ENCODE measurements at places on chromosomes 5 and 9.

- no peak for DNase-seq
Observed at GRCh38 chr5:35561396-35561795, 56.3 kb upstream of the SPEF2 start.

DNA sequence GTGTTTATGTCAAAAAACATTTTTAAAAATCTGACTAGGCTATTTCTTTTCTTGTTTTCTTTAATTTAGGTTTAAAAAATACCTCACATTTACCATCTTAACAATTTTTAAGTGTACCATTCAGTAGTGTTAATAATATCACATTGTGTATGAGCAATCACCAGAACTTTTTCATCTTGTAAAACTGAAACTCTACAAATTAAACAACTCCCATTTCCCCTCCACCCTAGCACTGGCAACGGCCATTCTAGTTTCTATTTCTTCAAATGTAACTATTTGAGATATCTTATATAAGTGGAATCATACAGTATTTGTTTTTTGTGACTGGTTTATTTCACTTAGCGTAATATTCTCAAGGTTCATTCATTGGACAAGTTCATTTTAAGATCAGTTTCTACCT is 27.7 kb downstream of the PLCXD3 start:
- DNase-seq: no peak

GRCh38 chr9:114263853-114264510 is 58.9 kb upstream of the ORM1 start:
- no peak for DNase-seq

DNA sequence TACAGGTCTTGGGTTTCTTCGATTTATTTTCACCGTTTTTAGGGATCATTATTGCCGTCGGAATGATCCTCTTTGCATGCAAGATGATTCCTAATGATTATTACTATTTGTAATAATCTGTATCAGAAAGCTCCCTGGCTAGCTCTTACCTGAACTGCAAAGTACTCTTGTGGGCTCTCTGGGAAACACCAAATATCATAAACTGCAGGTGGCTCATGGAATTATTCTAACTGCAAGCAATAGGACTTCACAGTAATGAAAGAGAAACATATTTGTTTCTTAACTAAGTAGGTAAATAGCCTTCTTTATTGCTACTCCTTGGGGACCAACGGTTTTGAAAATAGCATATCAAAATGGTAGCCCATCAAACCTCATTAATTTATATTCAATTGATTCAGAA is 219.4 kb downstream of the NFIB start:
- DNase-seq: no peak

- DNase-seq: no peak
Observed at GRCh38 chr5:161850491-161850890, 2.6 kb downstream of the GABRA1 start.

DNA sequence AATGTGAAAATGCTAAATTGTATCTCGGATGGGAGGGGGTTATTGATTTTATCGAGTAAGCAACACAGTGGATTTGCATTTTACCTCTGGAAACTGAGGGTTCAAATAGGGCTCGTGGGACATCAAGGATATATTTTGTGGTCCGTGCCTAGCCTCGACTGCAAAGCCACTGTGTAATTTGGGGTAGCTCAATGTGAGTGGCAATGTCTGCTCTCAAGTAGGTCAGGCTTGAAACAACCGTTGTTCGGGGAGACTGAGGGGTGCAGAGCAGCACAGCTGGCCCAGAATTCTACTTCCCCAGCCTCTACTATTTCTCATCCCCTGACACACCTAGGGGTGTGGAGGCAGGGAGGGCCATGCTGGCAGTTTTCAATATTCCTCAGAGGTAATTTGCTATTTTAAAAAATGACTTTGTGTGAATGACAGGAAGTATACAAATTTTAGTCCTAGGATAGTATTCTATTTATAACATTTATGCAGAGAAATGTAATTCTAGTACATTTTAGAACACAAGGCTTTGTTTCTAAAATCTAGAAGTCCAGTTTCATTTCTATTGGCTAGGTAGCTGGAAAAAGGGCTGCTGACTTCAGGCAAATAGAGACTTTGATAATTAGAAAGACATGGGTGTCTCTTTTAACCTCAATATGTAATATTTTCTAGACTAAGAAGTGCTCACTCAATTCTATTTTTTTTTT is 1.4 kb upstream of the DAB2 start:
- DNase-seq: no peak

GRCh38 chr9:73200694-73201452 is 49.2 kb downstream of the ANXA1 start:
- no peak for DNase-seq

DNA sequence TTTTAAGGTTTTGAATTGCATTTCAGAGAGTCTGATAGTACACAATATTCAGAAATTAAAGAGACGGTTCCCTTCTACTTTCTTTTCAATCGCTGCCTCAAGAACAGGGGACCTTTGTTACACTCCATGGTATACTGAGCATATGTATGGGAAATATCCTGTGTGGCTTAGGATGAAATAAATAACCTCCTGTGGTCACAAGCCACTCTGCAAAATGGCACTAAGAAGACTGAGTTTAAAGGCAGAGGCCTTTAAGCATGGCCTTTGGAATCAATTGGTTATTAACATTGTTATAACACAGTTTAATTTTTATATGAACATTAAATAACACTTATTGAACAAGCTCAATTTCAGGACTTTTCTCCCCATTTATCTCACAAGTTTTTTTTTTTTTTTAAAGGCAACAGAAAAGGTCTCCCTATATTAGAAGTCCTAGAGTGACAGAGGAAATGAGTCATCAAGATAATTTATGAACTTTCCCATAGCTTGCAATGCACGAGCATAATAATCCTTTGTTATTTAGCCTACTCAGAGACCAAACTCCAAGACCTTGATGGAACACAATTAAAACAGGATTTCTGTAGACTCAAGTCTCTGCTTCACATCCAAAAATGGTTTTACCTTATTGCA is 341.9 kb downstream of the TMEM167A start:
- no peak for DNase-seq

DNA sequence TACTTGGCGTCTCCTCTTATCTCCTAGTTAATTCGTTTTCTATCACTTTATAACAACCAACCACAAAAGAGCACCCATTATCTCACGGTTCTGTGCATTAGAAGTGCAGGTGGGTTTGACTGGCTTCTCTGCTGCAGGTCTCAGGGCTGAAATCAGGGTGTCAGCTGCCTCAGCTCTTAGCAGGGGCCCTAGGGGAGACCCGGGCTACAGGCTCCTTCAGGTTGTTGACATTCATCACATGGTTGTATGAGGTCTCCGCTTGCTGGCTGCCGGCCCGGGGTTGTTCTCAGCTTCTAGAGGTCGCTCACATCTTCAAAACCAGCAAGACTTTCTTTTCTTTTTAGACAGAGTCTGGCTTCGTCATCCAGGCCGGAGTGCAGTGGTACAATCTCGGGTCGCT is 2.9 kb upstream of the ZMYND19 start:
- no peak for DNase-seq

DNA sequence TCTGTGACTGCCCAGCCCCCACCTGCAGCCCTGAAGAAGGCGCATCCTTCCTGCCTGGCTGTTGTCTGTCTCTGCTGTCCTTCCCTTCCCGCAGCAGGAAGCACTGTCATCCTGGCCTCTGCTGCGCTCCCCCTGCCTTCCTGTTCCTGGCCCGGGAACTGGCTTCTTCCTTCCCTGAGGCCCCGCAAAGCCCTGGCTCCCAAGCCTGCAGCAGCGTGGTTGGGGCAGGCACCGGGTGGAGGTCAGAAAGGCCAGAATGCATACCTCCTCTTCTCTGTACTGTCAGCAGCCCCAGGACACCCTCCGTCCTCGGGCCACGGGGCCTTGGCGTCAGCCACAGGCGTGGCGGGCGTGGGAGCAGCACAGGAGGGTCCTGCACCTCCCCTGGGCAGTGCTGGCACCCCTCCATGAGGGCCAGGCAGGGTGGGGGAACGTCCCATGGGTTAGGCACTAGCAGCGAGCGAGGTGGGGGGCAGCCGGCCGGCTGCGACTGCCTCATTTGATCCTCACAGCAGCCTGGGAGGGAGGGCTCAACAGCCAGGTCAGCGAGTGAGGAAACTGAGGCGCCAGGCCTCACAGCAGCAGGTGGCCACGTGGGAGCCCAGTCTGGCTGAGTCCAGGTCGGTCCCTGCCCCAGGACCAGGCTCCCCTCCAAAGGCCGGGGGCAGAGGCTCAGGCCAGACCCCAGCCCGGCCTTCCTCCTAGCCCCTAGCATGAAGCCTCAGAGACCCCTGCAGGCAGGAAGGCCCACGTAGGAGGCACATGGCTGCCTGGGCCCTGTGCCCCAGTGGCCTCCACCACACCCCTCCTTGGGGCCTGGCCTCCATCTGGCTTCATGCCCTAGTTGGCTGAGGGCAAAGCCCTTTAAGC is 9.4 kb downstream of the FLT4 start:
- DNase-seq: no peak

DNA sequence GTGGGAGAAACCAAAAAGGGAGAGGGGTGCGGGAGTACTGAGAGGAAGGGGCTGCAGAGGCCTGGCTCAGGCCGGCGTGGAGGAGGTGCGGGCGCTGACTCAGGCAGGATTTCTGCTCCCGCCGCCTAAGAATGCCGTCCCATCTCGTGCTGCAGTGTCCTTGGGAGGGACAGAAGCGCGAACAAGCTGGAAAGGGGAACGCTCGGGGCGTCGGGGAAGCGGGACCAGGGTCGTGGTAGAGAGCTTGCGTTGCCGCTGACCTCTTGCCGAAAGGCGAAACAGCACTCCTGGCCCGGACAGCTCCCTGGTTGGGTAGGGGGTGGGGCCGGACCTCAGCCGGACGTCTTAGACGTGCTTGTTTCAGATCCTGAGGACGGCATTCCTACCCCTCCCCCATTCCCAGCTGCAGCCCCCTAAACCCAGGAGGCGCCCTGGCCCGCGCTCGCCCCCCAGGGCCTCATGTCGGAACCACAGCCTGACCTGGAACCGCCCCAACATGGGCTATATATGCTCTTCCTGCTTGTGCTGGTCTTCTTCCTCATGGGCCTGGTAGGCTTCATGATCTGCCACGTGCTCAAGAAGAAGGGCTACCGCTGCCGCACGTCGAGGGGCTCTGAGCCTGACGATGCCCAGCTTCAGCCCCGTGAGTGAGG is 1.1 kb downstream of the RELL2 start:
- peak; percentile 36 for DNase-seq

- no peak for DNase-seq
Observed at GRCh38 chr9:24846248-24846912, 300.7 kb upstream of the IZUMO3 start.

Measured in stimulated activated CD4-positive, alpha-beta T cell treated with anti-CD3 and anti-CD28 coated beads, Interleukin-2, amount 100 ng/mL, for 48 hours (primary cell).